ENCODE measurements at places on chromosomes 16 and 17. TPM values are rescaled to one million over a fixed set of nuclear protein-coding genes. Genes with fewer than 3 reads are reported as not detected.

The PNMT gene
- total RNA-seq = not detected

The PTGES3L gene
- total RNA-seq = 0.50 TPM

The HASPIN gene
- 9.7 TPM for total RNA-seq

The AIPL1 gene
- total RNA-seq = not detected

The CA5A gene
- not detected for total RNA-seq
